Activated CD8-positive, alpha-beta memory T cell treated with anti-CD3 and anti-CD28 coated beads for 24 hours (primary cell): ENCODE measurements at places on chromosomes 1 and 21.

DNA sequence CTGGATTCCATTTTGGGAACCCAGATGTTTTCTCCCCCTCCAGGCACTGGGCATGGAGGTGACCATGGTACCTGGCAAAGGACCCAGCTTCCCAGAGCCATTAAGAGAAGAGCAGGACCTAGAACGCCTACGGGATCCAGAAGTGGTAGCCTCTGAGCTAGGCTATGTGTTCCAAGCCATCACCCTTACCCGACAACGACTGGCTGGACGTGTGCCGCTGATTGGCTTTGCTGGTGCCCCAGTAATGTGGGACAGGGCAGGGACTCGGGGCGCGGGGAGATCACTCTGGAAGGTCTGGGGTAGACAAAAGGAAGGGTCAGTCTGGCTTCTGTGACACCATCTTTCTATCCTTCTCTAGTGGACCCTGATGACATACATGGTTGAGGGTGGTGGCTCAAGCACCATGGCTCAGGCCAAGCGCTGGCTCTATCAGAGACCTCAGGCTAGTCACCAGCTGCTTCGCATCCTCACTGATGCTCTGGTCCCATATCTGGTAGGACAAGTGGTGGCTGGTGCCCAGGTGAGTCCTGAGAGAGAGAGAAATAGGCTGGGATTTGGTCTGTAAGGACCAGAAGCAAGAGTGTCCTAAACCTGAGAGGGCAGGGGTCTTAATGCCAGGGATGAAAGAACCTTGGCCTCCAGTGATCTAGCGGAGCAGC, 1.6 kb downstream of the UROD start:
- no peak for DNase-seq

DNA sequence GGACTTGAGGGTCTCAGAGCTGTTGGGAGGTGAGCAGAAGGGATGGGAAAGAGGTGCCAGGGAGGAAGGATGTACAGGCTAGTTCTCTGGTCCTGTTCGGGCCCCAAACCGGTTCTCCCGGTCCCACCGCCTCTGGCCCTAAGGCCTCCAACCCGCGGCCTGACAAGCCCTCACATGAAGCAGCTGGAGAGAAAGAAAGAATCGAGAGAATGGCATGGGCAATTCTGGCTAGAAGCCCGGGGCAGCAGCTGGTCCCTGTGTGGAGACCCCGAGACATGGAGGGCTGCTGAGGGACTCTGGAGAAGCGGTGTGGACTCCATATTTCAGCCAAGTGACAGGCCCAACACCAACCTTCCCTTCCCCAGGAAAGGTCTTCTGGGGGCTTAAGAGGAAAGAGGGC, 730 bp downstream of the CDC42SE1 start:
- no peak for DNase-seq

DNA sequence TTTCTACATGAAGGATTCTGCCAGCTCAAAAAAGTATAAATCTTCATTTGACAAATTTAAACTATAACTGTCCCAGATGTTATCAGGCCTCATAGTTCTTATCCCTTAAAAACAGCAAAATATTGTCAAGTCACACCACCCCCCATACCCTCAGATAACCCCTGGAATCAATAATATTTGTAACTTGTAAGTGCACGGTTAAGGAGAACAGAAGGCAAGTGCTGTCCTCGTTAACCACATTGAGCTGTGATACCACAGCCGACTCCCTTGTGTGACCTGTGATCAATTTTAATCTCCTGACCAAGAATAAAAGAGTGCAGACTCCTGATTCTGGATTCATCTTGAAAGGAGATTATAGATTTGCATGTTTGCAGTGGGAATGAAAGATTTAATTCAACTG, 310.7 kb downstream of the DPYD start:
- DNase-seq: no peak

- DNase-seq: no peak
Observed at GRCh38 chr21:35325953-35326352, 276.9 kb upstream of the RUNX1 start.

DNA sequence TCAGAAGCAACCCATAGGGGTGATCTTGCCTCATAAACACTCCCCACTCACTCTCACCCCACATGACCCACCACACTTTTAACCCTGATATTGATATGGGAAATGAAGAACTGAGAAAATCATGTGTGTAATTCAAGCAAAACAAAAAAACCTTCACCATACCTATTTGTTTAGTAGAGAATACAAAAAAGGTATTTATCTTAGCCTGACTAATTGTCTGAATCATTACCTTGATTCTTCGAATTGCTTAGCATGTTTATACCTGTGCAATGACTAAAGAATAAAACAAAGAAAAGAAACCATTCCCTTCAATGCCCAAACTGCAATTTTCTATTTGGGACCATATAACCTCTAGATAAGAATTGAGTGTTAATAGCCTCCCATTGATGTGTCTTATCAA, 1.8 kb downstream of the CLDN17 start:
- DNase-seq: no peak

GRCh38 chr1:97377432-97378034, 543.3 kb downstream of the DPYD start:
- no peak for DNase-seq

DNA sequence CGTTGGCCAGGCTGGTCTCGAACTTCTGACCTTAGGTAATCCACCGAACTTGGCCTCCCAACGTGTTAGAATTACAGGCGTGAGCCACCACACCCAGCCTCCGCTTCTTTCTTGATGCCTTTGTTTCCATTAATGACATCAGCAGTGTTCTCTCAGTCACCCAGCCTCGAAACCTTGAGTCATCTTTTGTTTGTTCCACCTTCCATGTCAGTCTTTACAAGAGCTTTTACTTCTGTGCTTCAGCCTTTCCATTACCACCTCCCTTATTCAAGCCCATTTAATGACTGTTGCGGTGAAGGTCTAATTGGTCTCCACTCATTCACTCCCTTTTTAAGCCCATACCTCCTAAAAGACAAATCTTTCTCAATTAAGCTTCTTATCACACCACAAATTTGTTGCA, 146.6 kb upstream of the ADGRL2 start:
- DNase-seq: no peak

DNA sequence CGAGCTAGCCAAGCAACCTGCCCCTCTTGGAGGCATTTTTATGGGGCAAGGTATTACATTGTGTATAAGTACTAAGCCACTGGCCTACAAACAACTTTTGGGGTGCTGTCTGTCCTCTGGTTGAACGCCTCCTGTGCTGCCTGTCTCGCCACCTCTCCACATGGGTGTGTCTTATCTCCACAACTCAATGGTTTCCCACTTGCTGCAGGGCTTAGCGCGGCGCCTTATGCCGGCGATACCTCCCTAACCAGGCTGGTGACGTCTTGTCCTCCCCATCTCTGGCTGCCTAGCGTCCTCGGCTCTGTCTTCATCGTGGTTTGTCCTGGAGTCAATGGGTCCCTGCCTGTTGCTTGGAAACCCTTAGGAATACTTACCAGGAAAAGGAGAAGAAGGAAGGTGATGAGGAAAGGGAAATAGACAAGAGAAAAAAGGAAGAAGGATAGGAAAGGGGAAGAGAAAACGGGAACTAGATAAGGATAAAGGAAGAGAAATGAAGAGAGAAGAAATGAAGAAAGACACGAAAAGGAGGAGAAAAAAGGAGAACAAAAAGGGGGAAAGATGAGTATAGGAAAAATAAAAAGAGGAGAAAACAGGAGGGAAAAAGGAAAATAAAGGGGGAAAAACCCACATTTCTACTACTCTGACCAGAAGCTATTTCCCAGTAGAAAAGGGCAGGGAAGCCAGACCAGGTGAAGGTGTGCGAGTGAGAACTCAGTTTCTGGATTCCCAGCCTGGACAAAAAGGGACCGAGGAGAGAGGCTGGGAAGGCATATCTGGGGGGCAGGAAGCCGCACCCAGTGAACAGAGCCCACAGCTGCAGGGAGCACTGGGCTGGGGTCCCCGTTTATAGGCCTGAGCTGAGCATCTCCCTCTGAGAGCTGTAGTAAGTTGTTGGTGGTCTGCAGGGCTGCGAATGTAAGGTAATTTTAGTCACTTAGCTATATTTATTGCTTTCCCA, 86.2 kb downstream of the CLIC6 start:
- DNase-seq: no peak

DNA sequence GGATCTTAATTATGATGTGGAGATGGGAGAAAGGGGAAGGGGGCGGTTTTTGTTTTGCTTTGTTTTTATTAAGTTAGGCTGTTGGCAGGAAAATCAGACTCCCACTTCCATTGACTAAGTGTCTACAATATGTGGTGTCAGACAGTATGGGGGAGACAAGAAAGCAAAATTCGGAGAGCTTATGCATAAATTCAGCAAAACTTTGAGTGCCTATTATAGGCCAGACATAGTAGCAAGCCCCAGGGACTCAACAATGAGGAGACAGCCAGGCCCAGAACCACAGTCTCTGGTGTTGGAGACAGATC, 835 bp upstream of the TSPAN2 start:
- no peak for DNase-seq

DNA sequence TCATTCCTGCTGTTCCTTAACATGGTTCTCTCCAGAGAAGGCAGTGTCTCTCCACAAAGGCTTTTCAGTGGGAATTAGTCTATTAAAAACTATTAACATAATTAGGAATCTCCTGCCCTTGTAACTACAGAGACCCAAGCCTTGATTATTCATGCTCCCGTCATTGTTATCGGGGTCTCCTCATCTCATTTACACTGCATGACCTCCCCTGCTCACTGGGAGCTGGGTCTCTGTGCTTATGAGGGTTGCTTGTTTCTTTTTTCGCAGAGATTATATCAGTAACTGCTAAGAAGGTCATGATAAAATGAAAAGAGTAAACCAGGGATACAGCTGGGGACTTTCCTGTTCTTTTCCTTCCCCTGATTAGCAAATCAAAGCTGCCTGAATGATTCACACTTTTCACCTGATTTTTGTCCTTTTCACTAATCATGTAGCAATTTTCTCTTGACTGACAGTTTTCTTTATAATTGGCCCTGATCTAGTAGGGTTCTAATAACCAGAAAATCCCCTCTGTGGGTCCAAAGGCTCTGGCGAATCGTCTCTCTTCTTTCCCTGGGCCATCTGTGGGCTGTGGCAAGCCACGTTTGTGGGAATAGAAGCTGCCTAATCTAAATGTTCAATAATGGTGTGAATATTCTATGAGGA, 116.5 kb upstream of the BARHL2 start:
- no peak for DNase-seq
